Stimulated activated CD4-positive, alpha-beta T cell treated with anti-CD3 and anti-CD28 coated beads, TNF-alpha, amount 100 ng/mL, for 4 hours (primary cell): ENCODE measurements at places on chromosomes 13 and 19.

- no peak for DNase-seq
Observed at GRCh38 chr19:33514885-33515551, 6.6 kb downstream of the PEPD start.

DNA sequence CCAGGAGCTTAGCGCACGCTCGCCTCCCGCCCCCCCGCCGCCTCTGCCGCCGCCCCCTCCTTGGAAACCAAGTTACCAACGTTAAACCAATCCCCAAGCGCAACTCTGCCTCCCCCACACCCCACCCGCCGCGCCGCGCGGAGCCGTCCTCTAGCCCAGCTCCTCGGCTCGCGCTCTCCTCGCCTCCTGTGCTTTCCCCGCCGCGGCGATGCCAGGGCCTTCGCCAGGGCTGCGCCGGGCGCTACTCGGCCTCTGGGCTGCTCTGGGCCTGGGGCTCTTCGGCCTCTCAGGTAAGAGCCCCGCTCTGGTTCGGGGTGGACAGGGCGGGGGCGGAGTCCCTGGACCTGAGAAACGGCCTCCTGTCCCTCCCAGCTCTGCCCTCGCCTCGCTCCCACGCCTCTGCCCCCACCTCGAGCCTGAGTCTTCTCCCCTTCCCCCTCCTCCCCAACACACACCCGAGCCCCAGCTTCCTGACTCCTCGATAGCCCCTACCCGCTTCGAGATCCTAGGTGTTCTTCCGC lies at the start of gene ICAM5:
Gene ICAM5 (plus strand): TSS at position 117 of the 521 bp plus-strand sequence. CDS start 92 bp downstream, at position 209.
- peak; percentile 64 for DNase-seq

- peak; percentile 69 for DNase-seq
Observed at GRCh38 chr19:18594096-18594823, 5.7 kb downstream of the REX1BD start.

DNA sequence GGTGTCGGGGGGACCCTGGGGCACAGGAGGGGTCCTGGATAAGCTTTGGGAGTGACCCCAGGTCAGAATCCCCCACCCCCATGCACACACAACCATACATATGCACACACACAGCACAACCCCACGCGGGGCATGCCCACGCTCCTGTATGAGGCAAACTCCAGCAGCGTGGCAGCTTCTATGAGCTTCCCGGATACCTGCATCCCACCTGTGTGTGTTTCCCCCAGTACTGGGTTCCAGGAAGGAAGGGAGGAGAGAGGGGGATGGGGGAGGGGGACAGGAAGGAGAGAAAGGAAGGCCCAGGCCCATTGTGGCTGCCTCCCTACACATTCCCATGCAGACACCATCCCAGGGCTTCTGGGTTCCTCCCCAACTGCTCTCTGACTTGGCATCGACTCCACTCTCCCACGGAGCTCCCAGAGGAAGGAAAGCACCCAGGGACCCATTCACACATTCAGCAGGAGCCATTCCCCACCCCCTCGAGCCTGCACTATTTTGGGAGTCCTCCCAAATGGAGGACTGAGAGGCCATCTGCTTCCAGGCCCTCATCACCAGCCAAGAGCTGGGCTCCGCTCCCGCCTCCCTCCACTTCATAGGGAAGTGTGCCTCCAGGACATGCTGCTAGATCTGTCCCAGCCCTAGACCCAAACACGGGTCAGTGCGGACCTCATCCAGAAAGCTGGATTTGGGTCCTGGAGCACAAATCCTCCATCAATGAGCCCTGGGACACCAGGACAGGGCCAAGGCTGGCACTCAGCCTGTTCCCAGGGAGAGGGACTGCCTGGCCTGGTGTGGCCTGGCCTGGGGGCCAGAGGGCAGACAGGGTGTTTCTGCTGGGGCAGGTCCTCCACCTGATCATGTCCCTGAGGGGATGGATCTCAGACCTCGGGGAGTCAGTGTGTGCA lies 13.2 kb downstream of the PRR36 start:
- no peak for DNase-seq

DNA sequence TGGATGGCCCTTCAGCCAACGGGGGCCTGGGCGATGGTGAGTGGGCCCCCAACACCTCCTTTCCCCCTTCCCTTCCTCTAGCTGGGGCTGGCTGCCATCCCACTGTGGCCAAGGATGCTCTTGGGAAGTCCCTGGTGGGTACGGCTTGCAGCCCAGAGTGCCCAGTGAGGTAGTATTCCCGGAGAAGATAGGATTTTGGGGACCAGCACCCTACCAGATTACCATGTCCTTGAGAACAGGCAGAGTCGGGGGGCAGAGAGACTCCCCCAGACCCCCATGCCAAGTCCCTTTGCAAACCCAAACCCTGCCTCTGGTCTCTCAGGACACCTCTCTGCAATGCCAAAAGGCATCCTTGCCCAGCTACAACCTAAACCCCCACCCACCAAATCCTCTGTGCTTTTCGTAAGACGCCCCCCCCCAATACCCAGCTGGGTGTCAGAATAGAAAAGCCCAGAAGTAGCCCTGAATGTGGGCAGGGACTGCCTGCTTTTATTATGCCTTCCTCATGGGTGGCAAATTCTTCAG lies 1.7 kb downstream of the HIF3A start:
- no peak for DNase-seq

- DNase-seq, result no peak
Observed at GRCh38 chr13:77422724-77423123, 95.8 kb upstream of the MYCBP2 start.

DNA sequence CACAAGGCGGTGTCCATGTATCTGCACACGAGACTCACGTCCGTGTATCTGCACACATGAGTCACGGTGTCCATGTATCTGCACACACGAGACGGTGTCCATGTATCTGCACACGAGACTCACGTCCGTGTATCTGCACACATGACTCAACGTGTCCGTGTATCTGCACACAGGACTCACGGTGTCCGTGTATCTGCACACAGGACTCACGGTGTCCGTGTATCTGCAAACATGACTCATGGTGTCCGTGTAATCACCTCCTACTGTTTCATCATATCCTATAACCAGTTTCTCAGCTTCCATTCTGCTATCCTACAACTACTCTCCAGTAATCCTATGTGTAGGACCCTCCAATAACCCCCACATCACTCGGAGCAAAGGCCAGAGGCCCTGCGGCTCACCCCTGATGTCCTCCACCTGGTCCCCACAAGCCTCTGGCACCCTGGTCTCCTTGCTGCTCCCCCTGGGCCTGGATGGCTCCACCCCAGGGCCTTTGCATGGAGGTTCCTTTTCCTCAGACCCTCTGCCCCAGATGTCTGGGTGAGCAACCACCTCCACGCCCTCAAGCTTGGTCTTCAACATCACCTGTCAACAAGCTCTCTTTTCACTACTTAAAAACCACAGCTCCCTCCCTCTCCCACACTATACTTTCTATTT lies 2.5 kb upstream of the TMEM255B start:
- DNase-seq, result no peak

DNA sequence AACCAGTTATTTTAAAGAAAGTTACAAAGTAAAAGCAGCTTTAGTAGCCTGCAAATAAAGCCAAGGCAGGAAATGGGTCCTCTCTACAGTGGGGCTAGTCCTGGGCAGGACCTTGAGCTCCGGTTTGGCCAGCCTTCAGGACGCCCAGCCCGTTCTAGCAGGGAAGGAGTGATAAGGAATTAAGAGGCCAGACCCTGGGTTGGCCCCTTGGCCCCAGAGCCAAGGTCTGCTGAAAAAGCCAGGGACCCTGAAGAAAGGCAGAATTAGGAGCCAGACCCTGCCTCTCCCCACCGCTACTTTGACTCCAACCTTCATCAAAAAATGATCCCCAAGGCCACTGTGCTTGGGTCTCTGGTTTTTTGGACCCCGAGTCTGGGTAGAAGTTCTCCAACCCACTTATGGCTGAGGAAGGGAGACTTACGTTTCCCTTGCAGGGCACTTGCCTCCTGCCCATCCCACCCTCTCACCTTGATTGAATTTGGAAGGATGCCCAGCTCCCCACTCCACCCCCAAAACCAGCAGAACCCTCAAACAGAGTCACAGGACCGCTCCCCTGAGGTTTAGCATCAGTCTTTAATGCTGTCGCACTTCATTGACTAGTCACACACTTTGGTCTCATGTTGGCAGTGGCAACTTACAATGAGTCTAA lies 3.9 kb downstream of the DNAJB1 start:
- no peak for DNase-seq

GRCh38 chr19:13068085-13068846 lies 34.4 kb downstream of the LYL1 start:
- no peak for DNase-seq

DNA sequence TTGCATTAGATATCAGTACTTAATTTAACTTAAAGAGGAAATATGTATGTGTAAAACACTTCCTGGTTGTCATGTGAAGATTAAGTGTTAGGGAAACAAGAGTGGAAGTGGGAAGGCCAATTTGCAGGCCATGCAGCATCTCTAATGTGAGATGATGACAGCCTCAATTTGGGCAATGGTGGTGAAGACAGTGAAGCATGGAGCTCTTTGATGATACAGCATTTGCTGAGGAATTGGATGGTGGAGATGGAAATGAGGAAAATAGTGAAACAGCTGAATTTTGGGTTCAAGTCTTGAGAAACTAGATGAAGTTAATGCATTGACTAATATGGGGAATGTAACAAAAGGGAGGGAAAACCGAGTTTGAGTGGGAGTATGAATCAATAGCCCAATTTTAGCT lies 231.7 kb upstream of the MIR17HG start:
- DNase-seq, result no peak

DNA sequence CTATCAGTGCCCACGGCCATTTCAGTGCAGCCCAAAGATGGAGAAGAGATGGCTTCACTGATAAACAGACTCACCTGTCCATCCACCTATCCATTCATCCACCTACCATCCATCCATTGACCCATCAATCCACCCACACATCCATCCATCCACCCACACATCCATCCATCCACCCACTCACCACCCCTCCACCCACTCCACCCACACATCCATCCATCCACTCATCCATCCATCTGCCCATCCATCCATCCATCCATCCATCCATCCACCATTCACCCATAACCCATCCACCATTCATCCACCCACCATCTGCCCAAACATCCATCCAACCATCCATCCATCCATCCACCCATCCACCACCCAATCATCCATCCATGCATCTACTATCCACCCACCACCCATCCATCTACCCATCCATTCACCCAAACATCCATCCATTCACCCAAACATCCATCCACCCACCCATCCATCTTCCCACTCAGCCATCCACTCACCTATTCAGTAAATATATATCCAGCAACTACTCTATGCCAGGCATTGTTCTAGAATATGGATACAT lies 31.6 kb upstream of the ZNRF4 start:
- DNase-seq, result no peak

DNA sequence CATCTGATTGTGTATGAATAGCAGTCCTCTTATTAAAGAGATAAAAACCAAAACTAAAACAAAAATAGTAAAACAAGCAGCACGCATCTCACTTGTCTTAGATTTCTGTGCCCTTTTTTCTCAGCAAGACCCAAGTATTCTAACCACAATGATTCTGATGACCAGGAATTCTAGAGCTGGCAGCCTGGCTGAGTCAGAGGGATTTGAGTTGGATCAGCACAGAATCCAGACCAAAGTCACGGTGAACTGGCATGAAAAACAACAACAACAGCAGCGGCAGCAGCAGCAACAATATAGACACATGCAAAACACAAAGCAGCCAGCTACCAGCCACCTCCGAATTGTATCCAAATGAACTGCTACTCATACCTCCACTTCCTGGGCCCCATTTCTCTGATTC lies 360.5 kb downstream of the KCNRG start:
- no peak for DNase-seq

DNA sequence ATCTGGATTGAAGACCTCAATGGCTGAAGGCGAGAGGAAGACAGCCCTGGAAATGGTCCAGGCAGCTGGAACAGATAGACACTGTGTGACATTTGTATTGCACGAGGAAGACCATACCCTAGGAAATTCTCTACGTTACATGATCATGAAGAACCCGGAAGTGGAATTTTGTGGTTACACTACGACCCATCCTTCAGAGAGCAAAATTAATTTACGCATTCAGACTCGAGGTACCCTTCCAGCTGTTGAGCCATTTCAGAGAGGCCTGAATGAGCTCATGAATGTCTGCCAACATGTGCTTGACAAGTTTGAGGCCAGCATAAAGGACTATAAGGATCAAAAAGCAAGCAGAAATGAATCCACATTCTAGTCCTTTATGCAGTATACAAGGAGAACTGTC lies 1.2 kb downstream of the POLR1D start:
- no peak for DNase-seq

- no peak for DNase-seq
Observed at GRCh38 chr13:77143431-77143830, 116.5 kb upstream of the FBXL3 start.

DNA sequence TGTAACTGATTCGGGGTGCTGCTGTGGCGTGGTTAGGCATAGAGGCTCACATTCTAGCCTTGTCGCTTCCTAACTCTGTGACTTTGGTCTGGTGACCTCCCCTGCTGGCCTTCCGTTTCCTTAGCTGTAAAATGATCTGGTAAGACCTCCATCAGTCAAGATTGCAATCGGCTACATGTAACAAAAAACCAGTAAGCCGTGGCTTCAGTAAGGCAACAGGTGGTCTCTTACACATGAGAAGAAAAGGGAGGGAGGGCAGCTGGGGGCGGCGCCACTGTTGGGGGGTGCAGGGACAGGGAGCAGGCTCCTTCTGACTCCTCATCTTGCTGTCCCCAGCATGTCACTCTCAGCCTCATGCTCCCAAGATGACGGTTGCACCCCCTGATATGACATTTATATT lies 148.0 kb downstream of the SIPA1L3 start:
- DNase-seq, result no peak

GRCh38 chr13:27171244-27171826 lies at the start of gene USP12:
Gene USP12, minus strand, starts transcription at chr13:27171811. Its CDS starts 172 bp downstream, at chr13:27171639.
- peak; percentile 50 for DNase-seq

DNA sequence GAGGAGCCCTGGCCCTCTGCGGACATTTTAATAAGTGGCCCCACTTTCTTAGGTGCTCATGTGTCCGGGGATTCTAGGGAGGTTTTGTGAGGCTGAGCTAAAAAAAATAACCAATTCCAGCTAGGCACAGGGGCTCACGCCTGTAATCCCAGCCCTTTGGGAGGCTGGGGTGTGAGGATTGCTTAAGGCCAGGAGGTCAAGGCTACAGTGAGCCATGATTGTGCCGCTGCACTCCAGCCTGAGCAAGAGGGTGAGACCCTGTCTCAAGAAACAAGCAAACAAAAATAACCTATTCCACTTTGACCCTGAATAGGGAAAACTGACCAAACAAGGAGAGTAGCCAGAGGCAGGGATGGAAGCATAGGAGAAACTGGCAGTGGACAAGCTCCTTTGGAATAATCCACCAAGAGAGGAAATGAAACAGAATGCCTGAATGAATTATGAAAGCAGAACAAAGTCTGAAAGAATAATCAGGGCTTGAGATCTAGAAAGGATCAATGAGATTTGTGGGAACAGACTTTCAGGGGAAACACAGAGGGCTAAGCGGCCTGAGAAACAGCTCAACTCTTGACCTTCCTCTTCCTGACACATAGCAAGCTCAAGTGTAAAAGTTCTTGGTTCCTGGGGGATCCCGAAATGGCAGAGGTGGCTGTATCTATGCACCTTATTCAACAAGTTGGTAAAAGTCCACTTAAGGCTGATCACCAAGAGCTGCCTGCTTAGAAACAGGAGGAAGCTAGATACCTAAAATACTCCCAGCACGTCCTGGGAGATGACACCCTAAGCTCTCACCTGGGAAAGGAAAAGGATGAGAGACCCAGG lies 30.1 kb upstream of the FFAR2 start:
- no peak for DNase-seq
